Cardiac fibroblast (primary cell): ENCODE measurements at places on chromosomes 11 and 22.

DNA sequence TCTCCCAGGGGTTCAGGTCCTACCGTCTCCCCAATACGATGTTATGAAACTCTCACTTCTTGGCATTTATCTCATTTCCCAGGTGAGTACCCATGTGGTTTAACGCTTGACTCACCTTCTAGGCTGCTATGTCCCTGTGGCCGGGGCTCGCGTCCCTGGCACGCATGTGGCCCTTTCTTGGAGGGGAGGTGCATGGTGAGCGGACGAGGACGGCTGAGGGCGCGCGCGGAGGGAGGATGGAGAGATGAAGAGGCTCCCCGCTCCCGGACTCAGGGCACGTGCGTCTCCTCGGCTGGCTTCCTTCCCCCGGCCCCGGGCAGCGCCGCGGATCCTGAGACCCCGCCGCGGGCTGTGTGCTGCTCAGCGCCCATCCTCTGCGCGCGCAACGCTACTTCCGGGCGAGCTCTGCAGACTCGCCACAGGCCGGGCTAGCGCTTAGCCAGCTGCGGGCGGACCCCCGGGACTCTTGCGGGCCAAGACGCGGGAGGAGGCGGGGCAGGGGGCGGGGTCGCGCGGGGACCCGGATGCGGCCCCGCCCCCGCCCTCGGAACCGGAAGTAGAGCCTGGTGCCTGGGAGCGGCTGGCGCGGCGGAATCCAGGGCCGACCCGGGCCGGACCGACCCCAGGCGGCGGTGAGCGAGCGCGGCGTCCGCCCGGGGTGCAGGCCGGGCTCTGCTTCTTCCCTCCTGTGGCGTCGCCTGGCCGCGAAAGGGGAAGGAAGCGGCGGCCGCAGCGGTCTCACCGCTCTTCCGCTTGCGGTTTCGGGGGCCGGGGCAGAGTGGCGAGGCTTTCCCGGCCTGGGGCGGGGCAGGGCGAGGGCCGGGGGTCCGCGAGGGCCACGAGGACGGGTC lies at the start of gene CTTN:
TSS of gene CTTN (plus strand) at position 547 of the 851 bp plus-strand sequence. CDS start 8,769 bp downstream, outside the sequence.
- DNase-seq = peak; percentile 81

DNA sequence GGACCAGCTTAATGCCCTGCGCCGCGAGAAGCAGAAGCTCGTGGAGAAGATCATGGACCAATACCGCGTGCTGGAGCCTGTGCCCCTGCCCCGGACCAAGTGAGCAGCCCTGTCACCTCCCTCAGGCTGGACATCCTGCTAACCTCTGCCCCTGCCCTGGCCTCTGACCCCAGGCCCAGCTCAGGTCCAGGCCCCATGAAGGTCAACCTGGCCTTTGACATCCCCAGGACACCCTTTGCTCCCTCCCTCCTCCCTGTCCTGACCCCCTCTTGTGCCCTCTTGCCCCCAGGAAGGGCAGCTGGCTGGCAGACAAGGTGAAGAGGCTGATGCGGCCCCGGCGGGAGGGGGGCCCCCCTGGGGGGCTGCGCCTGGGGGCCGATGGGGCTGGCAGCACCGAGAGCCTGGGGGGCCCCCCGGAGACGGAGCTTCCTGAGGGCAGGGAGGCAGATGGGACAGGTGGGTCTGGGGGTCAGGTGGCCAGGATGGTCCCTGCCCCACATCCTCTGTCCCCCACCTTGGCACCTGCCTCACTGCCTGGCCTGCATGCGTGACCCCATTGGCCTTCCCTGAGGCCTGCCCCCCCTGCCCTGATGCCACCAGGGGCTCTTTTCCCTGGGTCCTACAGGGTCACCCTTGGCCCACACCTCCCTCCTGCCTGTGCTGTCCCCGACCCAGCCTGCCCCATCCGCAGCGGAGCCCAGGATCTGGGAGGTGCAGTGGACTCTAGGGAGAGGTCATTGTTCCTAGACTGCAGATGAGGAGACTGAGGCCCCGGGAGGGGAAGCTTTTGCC lies 5.1 kb upstream of the RPS6KA4 start:
- DNase-seq = no peak

DNA sequence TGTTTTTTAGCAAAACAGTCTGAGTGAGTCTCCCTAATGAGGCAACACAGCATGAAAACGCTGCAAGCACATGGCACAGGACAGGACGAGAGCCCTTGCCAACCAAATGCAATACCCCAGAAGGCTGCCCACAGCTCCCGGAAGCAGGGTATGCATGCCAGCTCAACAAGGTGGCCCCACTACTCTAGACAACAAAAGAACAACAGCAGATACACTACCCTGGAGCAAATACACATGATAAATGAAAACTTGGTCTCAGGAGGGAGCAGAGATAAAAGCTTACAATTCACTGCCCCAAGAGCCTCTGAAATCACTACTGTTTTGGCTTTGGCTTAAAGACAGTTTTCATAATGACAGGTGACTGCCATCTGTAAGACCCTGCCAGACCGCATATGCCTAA lies 785.4 kb upstream of the API5 start:
- DNase-seq = no peak

- no peak for DNase-seq
Observed at GRCh38 chr22:36921309-36922104, 8.1 kb downstream of the CSF2RB start.

- DNase-seq = peak; percentile 28
Observed at GRCh38 chr22:39384750-39385480, 14.7 kb upstream of the TAB1 start.

GRCh38 chr11:110903830-110904229 lies 191.6 kb upstream of the ARHGAP20 start:
- DNase-seq = peak; percentile 36

GRCh38 chr22:26618455-26618854 lies 628 bp upstream of the CRYBB1 start:
- no peak for DNase-seq

GRCh38 chr11:47672283-47672730 lies 29.9 kb upstream of the MTCH2 start:
- no peak for DNase-seq

DNA sequence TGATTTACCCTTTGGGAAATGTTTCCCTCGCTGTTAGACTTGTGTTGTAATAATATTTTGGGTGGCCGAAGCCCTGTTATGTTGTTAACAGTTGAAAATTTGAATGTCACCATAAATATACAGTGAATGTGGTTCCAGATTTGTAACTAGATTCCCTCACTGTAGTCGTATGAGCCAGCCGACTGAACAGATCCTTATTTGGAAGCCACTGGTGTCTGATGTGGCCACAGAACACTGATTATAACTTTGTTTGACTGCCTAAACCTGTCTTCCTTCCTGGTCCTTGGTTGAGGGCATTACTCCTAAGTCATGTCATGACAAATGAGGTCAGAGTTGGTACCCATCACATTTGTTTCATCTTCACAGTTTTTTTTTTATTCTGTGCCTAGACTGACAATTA lies 45.4 kb downstream of the YAP1 start:
- no peak for DNase-seq

DNA sequence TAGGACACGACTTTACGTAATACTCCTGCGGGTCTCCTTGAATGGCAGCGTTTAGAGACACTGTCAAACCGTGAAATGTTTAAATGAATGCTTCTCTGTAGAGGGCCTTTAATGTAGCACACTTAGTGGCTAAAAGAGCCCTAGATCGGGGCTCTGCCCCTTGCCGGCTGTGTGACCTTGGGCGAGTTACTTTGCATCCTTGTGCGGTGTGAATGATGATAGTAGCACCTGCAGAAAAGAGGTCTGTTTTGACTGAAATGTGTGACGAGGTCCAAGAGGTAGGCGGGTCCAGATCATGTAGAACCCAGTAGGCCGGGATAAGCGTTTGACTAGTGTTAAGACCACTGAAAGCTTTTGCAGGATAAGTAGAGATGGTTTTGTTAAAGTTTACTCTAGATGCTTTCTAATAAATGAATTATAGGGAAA lies 866 bp downstream of the MED17 start:
- DNase-seq = no peak

DNA sequence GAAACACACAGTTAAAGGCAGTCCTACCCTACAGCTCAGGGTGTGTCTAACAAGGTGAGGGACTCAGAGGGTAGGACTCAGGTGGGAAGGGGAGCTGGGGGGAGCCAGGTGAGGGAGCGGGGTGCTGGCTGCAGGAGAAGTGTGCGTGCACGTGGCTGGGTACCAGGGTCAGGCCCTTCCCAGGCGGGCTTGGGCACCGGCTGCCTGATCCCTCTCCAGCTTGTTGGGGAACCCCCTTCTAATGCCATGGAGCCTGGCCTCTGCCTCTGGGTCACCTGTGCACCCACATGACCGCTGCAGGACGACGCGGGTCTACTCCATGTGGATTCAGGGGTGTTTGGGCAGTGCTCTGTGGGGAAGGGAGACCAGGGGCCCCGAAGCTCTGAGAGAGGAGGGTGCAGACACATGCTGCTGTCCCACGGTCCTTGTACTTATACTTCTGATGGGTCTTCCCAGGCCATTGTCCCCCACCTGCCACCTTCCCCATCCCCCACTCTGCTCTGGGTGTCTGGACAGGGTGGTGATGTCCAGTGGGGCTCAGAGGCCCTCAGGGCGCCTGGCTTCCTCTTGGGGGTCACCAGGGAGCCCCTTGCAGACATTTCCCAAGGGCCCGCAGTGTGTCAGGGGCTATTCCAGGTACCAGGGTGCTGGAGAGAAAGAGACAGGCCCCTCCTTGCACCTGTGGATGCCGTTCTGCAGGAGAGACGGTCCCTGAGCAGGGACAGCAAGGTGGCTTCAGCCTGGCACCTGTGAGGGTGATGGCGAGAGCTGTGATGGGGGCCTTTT lies 10.4 kb upstream of the MRGPRD start:
- DNase-seq = no peak

DNA sequence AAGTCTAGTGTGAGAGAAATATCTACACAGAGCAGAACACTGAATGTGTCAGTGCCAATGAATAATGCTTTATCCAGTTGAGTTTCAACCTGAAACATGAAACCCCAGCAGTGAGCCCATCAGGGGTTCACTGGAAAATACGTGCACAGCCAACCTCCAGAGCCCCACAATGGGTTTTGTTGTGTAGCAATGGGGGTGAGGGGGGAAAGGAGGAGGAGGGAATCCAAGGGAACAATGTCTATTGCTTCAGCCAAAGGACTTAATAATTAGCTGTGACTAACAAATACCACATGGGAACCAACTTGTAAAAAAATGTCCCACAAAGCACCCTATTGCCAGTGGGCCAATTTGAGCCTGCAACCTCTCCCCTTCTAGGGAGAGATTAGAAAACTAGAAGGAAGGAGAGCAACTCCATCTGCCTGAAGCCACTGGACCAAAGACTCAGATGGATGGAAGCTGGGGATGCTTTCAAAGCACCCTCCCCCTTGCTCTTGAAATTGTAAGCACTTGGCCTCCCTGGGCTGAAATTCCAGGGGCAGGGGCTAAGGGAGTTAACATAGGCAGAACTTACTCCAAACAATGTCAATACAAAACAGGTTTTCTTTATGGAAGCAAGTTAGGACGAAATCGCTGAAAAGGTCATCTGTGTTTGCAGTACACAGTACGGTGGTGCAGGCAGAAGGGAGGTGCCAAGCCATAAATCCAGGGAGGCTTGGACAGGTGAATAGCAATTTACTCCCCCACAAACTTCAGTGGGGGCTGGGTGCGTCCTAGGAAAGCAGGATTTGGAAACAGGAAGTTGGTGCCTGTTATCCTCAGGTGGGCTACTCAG lies 99.8 kb downstream of the ARL14EP start:
- no peak for DNase-seq

- DNase-seq = no peak
Observed at GRCh38 chr22:48836673-48837340, 990.9 kb downstream of the BRD1 start.

DNA sequence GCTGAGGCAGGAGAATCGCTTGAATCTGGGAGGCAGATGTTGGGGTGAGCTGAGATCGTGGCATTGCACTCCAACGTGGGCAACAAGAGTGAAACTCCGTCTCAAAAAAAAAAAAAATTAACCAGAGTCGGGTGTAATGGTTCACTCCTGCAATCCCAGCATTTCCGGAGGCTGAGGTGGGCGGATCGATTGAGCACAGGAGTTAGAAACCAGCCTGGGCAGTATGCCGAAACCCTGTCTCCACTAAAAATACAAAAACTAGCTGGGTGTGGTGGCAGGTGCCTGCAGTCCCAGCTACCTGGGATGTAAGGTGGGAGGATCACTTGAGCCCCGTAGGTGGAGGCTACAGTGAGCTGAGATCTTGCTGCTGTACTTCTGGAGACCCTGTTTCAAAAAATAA lies 1.5 kb downstream of the RANGAP1 start:
- DNase-seq = no peak

DNA sequence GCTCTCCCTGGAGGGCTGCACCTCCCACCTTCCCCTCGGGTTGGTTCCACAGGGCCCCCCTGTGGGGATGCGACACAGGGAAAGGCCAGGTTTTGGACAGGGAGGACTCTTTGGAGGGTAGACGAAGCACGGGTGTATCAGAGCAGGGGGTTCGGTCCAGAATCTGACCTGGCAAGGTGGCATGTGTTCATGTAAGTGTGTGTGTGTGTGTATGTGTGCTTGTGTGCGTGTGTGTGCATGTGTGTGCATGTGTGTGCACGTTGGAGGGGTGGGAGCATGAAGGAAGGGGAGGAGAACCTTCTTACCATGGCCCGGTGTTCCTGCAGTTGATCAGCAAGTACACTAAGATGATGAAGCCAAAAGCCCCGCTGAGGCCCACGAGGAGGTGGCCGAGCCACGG lies 14.7 kb downstream of the IL2RB start:
- DNase-seq = no peak

DNA sequence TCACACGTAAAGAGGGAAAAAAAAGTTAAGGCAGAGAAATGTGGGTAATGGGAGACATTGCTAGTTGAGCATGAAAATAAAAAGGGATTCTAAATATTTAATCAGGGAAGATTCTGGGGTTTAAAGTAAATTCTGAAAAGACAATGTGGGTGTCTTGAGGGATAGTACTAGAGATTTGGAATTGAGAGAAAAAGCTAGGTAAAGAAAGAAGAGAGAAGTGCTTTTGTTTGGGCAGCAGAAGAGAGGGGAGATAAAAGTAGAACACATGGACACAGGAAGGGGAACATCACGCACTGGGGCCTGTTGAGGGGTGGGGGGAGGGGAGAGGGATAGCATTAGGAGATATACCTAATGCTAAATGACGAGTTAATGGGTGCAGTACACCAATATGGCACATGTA lies 3.5 kb upstream of the YPEL4 start:
- no peak for DNase-seq

DNA sequence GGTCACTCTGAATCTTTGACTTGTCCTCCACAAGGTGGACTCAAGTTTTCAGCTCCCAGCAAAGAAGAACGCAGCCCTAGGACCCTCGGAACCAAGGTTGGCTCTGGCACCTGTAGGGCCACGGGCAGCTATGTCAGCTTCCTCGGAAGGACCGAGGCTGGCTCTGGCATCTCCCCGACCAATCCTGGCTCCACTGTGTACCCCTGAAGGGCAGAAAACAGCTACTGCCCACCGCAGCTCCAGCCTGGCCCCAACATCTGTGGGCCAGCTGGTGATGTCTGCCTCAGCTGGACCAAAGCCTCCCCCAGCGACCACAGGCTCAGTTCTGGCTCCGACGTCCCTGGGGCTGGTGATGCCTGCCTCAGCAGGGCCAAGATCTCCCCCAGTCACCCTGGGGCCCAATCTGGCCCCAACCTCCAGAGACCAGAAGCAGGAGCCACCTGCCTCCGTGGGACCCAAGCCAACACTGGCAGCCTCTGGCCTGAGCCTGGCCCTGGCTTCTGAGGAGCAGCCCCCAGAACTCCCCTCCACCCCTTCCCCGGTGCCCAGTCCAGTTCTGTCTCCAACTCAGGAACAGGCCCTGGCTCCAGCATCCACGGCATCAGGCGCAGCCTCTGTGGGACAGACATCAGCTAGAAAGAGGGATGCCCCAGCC lies 2.2 kb downstream of the INPP5J start:
- DNase-seq = no peak
